PC-9 (cell line): ENCODE measurements at places on chromosomes 3 and 15. TPM values are rescaled to one million over a fixed set of nuclear protein-coding genes. Genes with fewer than 3 reads are reported as not detected.

DNA sequence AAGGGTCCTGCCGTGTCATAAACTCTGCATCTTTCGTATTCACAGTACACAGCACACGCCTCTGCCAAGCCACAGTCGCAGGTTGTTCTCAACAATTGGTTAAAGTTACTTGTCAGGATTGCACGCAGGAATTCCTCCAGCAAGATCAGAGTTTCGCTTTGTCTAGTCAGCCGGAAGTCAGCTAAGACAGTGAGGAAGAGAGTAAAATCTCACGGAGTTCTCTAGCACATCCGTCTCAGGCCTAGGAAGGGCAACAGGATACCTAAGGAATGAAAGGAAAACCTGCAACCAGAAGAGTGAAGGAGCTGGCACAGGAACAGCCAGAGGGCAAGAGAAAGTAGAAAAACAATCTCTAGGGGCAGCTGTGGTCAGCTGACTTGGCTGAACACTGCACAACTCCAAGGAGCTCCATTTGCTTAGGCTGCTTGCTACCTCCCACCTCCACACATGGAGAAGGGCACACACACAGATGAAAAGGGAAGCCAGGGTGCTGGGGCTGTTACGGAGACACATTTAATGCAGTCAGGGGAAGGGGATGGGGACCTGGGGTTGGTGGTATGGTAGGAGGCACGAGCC, 23.7 kb downstream of the RORA start:
- DNase-seq: no peak

- DNase-seq: no peak
These were observed 52.5 kb downstream of the RPL39L start for GRCh38 chr3:187086831-187087230.

- no peak for DNase-seq
These were observed 91.5 kb downstream of the ST6GAL1 start for GRCh38 chr3:187021748-187022402.

GRCh38 chr15:80780416-80781221, 1.4 kb downstream of the CEMIP start:
- DNase-seq: no peak

- peak; percentile 83 for DNase-seq
These were observed 185.6 kb downstream of the FAM43A start for GRCh38 chr3:194871143-194871863.

DNA sequence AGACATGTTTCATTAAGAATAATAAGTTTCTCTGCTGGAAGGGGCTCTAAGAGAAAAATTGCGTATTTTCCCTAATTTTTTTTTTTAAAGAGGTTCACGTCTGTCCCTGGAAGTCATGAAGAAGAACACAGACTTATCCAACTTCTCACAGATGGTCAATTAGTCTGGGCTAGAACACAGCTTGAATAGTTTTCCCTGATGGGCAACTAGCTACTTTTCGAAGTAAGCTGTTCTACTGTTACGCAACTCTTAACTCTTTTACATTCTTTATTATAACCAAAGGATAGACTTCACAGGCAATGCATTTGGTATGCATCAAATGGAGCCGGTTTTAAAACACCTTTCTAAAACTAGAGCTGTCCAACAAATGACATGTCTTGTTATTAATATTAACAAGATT, 144.2 kb upstream of the TNIK start:
- no peak for DNase-seq

- no peak for DNase-seq
These were observed 63.7 kb upstream of the CRTC3 start for GRCh38 chr15:90465930-90466567.

DNA sequence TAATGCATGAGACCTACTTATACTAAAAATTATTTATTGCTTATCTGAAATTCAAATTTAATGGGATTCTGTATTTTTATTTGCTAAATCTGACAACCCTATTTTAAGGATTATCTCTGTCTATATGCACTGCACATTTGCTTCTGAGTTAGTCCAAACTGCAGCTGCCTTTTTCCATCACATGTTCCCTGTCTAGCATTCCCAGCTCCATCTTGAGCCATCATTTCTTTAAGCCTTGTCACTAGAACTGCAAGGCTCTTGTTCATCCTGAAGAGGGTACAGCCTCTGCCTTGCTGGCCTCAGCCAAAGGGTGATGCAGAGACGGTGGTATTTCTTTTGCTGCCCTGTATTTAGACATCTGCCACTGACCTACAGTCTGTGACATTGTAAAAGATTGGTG, 125.8 kb upstream of the STT3B start:
- DNase-seq: no peak

- DNase-seq: no peak
These were observed 148.1 kb downstream of the WDR72 start for GRCh38 chr15:53611145-53611920.

DNA sequence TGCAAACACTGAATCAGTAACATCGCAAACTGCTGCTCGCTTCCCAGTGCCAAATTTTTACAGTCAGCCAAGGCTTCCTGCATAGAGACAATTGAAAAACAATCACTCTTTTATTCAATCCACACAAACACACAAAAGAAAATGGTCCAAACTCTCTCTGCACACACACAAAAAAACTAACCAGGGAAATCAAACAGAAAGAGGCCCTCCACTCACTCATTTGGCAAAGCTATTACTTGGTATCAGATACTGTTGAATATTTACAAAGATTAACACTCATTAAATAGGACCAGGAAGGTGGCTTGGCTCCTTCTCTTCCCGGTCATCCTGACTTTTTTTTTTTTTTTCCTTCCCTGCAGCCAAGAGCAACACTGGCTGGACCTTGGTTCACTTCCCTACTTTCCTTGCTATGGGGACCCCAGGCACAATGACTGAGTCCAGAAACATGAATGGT, 62.4 kb upstream of the SPATA12 start:
- no peak for DNase-seq

DNA sequence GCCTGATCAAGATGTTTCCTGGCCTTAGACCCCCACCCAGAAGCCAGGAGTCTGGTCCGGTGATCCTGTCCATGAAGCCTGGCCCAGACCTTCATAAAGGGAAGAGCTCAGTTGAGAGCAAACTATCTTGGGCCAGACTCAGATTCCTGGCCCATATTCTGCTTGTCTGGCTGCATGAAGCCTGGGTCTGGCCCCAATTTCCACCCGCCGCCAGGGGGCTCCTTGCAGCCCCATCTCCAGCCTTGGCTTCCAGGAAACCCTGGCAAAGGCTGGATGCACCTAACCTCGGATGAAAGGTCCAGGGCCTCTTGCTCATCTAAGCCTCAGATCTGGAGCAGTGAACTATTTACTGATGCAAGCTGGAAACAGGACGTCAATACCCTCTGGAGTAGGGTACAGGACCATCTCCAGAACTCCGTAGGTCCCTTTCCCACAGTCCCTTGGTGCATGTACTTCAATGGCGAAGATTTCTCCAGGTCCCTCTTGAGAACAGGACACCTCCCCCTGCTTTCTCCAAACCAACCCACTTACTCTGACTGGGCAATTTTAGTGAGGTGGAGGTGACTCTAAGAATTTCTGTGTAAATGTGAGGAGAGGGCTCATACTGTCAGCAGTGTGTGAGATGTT, 5.6 kb downstream of the FOXL2 start:
- peak; percentile 55 for DNase-seq

- no peak for DNase-seq
These were observed 91.3 kb downstream of the SHQ1 start for GRCh38 chr3:72756900-72757299.

- no peak for DNase-seq
These were observed 2.7 kb downstream of the TYRO3 start for GRCh38 chr15:41561777-41562145.

DNA sequence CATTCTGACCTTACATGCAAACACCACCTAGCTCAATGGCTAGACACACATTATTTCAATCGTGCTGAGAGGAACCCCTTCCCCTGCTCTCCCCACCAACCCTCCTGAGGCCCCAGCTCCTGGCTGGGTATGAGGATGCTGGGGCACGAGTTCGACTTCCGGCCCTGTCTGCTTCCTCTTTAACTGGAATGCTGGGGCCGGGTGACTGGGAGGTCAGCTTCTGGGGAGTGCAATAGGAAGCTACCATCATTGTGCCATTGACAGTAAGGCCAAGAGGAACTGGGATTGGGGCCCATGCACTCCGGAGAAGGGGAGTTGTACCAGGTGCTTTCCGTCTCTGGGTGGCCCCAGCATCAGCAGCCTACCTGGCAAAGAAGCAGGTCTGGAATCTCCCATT, 15.6 kb upstream of the TLE3 start:
- DNase-seq: no peak

GRCh38 chr3:9213019-9213634, 36.3 kb downstream of the SRGAP3 start:
- no peak for DNase-seq

DNA sequence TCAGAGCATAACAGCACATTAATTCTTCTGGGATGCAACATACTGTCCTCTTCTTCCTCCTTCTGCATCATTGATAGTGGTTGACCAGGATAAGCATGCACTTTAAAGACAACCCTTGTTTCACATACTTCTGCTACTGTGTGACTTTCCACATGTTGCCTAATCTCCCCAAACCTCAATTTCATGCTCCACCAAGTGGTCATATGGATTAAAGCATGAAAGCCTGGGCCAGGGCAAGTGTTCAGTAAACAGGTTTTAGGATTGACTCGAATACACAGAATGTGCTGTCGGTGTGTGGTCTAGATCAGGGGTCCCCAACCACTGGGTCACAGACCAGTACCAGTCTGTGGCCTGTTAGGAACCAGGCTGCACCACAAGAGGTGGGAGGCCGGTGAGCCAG, 22.5 kb upstream of the BFSP2 start:
- no peak for DNase-seq

- DNase-seq: no peak
These were observed 19.9 kb downstream of the LOXL1 start for GRCh38 chr15:73946046-73946721.

- DNase-seq: no peak
These were observed 71.6 kb downstream of the CLASP2 start for GRCh38 chr3:33646406-33646805.

DNA sequence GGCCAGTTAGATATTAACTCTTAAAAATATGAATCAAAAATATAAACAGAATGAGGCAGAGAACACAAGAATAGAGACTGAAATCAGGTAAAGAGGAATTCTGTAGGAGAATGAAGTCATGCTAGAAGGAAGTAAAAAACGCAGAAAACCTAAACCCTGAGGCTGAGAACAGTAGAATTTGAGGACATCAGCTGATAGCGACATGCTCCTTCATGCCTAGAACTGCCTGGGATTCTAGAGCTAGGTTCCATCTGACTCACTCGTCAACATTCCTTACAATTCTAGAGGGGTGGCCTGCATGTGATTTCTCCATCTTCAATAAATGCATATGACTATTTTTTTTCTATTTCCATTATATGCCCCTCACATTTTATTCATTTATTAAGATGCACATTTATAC, 343.0 kb downstream of the ROBO1 start:
- DNase-seq: no peak

- DNase-seq: no peak
These were observed 77.0 kb upstream of the RBMS3 start for GRCh38 chr3:29203851-29204250.

SMAD3 gene
- 99.5 and 109 TPM in 2 replicates for total RNA-seq

TMEM207 gene
- not detected in 2 replicates for total RNA-seq

SOX14 gene
- total RNA-seq: not detected in 2 replicates

DCP1A gene
- total RNA-seq: 17.0 and 22.7 TPM in 2 replicates

KNG1 gene
- total RNA-seq: not detected in 2 replicates

ENTPD3 gene
- total RNA-seq: not detected in 2 replicates

ELP6 gene
- 38.8 and 39.6 TPM in 2 replicates for total RNA-seq

P2RY14 gene
- total RNA-seq: not detected in 2 replicates

DUOXA1 gene
- 0.33 and 0.75 TPM in 2 replicates for total RNA-seq

CD86 gene
- not detected in 2 replicates for total RNA-seq

IL17RC gene
- 45.0 and 54.6 TPM in 2 replicates for total RNA-seq

CEMIP gene
- 0.58 and 0.61 TPM in 2 replicates for total RNA-seq

IL5RA gene
- total RNA-seq: not detected in 2 replicates
